Thymus (tissue), 14 donors: ENCODE measurements at places on chromosomes 3 and 15. TPM values are rescaled to one million over a fixed set of nuclear protein-coding genes. Genes with fewer than 3 reads are reported as not detected.

Gene CEMIP
- total RNA-seq = 0.28 TPM

Gene ERICH6
- total RNA-seq = 0.14 TPM

Gene KBTBD12
- 0.42 TPM for total RNA-seq

Gene FBN1
- 19.5 TPM for total RNA-seq

Gene CPNE9
- 0.14 TPM for total RNA-seq

Gene KLHL40
- 0.14 TPM for total RNA-seq

Gene PATL2
- total RNA-seq = 2.2 TPM

Gene ROPN1
- total RNA-seq = 0.09 TPM

Gene GATA2
- total RNA-seq = 0.57 TPM

Gene NRG4
- total RNA-seq = 0.09 TPM

Gene DCUN1D1
- 20.7 TPM for total RNA-seq

Gene AADAC
- 0.19 TPM for total RNA-seq

DNA sequence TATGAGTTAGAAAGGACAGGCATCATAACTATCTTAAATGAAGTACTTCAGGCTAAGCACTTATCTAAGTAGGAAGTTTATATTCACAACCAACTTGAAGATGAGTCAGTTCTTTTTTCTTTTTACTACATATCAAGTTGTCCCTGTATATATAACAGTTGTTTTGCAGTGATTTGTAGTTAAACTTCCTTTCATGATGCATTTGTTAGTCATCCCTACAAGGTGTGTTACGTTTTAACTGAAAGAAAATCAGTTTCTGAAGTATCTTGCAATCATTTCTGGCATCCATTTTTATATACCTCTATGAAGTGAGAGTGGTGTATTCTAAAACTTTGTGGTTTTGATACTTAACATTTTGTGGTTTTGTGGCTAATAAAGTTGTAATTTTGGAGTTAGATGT, 46.1 kb downstream of the ZFAND6 start:
- no peak for DNase-seq

DNA sequence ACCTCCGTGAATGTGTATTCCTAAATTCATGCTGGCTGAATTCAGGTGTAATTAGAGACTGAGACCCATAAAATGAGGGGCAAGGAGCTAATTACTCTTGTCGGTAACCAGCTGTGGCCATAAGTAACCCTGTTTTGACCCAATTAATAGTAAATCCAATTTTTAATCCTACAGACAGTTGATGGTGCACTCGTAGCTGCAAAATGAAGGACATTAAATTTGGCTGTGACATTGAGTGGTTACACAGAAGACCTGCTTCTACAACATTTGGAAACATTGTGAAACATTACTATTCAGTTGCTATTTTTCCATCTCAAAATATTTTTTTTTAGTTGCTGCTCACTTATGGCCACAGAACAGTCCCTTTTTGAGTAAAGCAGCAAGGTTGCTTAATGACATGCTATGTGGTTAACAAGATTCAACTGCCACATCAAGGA, 33.0 kb downstream of the MBNL1 start:
- no peak for DNase-seq

GRCh38 chr15:71228403-71228802, 113.1 kb downstream of the THSD4 start:
- no peak for DNase-seq

GRCh38 chr3:57283334-57283733, 9.2 kb downstream of the ASB14 start:
- no peak for DNase-seq

DNA sequence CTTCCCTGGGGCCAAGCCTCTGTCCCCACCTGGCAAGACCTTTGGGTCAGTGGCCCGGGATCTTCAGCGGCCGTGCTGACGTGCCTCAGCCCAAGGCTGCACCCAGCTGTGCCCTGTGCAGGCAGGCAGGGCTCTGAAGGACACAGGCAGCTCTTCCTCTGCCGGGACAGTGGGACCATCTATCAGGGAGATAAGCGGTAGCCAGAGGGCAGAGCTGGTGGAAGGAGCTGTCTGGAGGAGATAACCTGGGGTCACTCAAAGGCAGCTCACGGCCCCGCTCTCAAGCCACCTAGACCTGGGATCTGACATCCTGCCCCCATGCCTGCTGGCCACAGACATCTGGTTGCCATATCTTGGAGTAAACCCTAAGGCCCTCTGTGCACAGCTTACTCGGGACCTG, 27.3 kb downstream of the DUSP7 start:
- no peak for DNase-seq

- DNase-seq = no peak
Observed at GRCh38 chr15:81532001-81532400, 158.0 kb upstream of the TMC3 start.

- no peak for DNase-seq
Observed at GRCh38 chr3:193982258-193982659, 153.7 kb upstream of the HES1 start.

- no peak for DNase-seq
Observed at GRCh38 chr3:95715128-95715527, 1099.3 kb upstream of the EPHA6 start.

DNA sequence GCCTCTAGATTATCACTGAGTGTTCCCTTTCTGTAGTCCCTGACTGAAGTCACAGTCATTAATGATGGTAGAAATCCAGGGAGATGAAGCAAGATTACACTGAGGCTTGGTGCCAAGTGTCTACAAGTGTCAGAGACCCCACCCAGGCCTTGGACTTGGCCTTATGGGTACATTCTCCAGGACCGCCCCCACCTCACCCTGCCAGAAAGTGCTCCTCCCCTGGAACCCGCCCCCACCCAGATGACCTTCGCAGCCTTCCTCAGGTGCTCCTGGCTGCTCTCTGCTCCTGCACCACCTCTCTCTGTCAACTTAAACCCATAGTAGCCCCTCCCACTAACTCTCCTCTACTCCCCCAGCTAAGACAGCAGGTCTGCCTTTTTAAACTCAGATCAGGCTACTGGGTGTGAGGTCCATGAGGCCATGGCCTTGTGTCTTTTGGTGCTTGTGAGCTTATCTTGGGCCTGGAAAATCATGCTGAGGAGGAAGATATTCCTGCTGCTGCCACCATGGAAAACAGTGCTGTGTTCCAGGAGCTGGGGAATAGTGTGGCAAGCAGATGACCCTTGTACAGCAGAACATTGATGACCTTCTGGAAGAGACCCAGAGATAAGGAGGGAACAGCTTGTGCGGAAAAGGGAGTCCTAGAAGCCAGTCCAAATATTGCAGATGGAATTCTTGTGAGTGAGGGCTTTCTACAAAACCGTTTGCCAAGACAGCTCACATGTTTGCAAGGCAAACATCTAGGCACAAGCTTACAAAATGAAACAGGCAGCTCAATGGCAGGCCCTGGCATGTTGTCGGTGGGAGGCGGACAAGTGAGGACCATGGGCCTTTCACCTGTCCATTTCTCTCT, 40.3 kb upstream of the NDUFB4 start:
- DNase-seq = no peak

- DNase-seq = no peak
Observed at GRCh38 chr3:104987859-104988258, 378.9 kb upstream of the ALCAM start.

- no peak for DNase-seq
Observed at GRCh38 chr15:89492111-89492641, 4.2 kb downstream of the RHCG start.

- DNase-seq = no peak
Observed at GRCh38 chr15:67156426-67156825, 91.0 kb downstream of the SMAD3 start.

DNA sequence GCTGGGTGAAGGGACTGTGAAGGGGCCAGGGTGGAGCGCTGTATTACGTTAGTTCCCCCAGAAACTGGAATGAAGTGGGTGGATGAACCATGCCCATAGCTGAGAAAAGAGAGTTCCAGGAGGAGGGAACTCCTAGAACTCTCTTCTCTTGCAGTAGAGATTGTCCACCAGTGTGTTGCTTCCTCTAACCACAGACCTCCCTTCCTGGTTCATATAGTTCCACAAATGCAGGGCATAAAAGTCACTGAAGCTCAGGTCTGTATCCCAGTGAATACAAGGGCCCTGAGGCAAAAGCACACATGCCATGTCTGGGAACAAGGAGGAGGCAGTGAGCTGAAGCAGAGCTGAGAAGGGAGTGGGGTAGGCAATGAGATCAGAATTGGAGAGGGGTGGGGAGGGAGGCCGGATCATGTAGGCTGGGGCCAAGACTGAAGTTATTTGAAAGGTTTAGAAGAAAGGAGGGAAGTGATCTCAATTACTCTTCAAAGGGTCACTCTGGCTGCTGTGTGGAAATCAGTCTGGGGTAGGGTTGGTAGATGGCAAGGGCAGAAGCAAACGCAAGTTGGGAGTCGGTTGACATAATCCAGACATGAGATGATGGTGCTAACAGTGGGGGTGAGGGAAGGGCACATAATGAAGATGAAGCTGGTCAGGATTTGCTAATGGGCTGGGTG, 6.5 kb downstream of the A4GNT start:
- DNase-seq = no peak

- DNase-seq = no peak
Observed at GRCh38 chr3:43074901-43075689, 30.8 kb downstream of the POMGNT2 start.

- no peak for DNase-seq
Observed at GRCh38 chr3:187261541-187261969, 30.0 kb downstream of the MASP1 start.

- peak; percentile 67 for DNase-seq
Observed at GRCh38 chr3:132029182-132029902, 5.5 kb downstream of the CPNE4 start.

DNA sequence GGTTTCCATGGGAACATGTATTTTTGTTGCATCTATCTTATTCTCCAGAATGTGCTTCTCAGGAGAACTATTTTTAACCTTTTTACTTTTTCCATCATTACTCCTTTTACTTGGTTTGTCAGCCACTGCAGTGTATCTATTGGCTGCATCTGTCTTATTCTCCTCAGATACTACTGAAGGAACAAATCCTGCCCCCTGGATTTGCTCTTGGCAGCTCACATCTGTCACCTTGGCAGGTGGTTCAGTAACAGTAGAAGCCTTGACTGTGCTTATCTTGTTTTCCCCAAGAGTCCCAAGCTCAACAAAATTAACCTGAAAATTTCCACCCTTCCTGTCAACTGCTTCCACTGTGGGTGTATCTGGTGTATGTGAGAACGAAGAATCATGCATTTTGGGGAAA, 106.0 kb downstream of the MAP4 start:
- DNase-seq = no peak

DNA sequence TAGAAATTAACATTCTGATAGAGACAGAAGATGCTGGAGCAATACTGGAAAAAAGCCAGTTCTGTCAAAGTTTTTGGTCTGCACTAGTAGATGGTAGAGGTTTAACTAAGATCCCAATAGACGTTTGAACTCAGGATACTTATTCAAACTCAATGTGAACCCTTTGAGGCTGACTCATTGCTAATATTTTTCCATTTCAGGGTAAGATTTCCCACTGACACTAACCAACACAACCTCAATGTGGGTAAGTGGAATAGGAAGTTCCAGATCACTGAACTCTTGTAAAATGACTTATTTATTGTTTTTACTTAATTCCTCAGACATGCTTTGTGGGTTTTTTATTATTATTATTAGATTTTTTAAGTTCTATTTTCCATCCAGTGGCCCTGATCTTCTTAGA, 1024.8 kb downstream of the EPHA3 start:
- no peak for DNase-seq

DNA sequence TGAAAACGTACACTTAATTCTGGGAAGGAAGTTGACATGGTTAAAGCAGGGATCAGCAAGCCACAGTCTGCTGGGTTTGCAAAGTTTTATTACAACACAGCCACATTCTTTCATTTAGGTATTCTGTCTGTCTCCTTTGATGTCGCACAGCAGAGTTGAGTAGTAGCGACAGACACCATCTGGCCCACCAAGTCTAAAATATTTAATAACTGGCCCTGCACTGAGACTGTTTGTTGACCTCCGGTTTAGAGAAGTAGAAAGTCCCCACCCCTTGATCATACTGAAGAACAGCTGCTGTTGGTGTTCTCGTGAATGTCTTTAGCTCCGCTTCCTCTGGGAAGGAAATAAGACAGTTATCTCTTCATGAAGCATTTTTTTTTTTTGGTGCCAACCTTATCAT, 66.2 kb downstream of the MCTP2 start:
- DNase-seq = no peak

- DNase-seq = no peak
Observed at GRCh38 chr3:196938124-196938523, 4.2 kb downstream of the NCBP2 start.

- no peak for DNase-seq
Observed at GRCh38 chr15:40238532-40239403, at the start of gene PAK6. PAK6 (plus strand) TSS chr15:40239063; CDS start chr15:40264786, 25,723 bp downstream.
